ENCODE measurements at places on chromosomes 7 and 10.

GRCh38 chr10:97234400-97234799, 48.6 kb upstream of the SLIT1 start:
- DNase-seq = no peak

DNA sequence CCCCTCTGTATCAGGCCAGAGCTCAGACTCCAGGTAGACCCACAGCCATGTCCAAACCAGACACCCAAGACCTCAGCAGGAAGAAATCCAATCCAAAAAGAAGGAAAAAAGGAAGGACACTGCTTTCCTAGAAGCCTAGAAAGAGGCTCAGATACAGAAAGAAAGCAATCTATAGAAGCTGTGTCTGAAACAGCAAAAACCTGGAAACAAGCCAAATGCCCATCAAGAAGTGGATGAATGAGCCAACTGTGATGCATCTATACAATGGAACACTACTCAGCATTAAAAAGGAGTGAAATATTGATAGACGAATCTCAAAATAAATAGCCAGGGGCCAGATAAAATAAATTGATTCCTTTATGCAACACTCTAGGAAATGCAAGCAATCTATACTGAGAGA, 31.6 kb downstream of the GRB10 start:
- DNase-seq = no peak

DNA sequence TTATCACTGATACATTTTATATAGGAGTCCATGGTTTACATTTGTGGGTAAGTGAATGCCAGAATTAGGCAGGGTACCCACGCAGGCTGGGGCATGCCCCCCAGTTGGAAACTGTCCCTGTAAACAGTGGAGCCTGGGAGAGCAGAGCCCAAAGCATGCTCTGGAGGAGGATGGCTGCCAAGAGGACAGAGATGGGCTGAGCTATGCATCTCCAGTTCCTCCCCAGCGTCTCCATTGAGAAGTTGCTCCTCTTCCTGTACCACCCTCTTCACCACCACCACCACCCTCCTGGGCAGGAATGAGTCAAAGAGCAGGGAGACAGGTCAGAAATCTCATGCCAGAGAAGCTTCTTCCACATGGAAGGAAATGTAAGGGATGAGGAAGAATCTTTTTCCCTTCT, 67.7 kb upstream of the KMT2E start:
- no peak for DNase-seq

GRCh38 chr10:11478807-11479206, 132.6 kb downstream of the USP6NL start:
- DNase-seq = no peak

DNA sequence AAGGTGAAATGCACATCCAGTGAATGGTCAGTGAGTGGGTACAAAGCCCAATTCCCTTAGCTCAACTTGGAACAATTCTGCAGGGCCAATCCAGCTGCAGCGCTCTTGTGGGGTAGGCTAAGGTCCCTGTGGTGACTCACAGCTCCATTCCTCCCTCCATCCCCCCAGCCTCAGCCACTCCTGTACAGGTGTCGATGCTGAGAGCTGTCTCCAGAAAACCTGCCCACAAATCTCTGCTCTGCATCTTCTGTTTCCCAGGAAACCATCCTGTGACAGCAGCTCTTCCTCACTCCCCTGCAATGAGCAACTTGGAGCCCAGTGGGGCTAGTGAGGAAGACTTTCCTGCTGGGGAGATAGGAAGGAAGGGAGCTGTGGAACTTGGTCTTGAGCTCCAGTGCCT, 244.7 kb upstream of the GPR26 start:
- no peak for DNase-seq

All from stimulated activated CD4-positive, alpha-beta T cell treated with anti-CD3 and anti-CD28 coated beads, Interleukin-12 subunit alpha, Interleukin-12 subunit beta, amount 100 ng/mL, for 4 hours (primary cell).